CD4-positive, alpha-beta T cell treated with Interleukin-21 for 1 hour (primary cell): ENCODE measurements at places on chromosomes 12 and 14.

- DNase-seq = no peak
Observed at GRCh38 chr12:49470986-49471385, 67.8 kb upstream of the KCNH3 start.

DNA sequence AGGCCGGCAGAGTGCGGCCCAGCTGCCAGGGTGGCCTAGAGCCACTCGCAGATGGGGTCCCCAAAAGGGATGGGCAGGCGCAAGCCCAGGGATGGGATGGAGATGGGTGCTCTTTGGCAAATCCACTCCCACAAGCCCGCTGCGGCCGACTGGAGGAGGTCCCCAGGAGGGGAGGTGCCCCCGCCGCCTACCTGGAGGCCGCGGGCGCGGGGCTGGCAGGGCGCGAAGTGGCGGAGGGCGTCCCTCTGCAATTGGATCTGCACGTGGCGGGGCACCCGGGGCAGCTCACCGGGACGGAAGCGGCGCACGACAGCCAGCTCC, 730 bp downstream of the PPP1R3E start:
- no peak for DNase-seq

GRCh38 chr14:30345511-30345910, 213.4 kb upstream of the G2E3 start:
- DNase-seq = no peak

DNA sequence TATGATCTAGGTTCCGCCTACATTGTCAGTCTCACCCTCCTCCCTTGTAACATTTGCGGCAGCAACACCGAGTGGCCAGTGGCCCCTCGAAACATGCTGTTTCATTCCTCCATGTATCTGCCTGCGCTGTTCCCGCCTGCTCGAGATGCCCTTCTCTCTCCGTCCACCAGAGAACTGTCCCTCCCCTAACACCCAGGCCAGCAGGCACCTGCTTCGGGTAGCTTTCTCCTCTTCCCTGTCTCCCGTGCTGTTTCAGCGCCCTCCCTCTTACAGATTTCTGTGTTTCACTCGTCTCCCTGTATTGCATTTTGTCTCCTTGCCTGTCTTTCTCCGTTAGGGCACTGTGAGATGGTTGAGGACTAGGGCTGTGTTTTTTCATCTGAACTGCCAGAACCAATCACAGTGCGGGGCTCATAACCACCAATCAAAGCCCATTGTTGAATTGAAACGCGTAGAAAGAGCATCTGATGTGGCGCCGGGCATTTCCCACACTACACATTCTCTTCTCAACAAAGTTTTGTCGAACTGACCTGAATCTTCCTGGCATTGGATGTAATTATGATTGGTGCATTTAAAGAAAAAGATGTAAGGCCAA, 40.9 kb upstream of the ELK3 start:
- DNase-seq = no peak

- DNase-seq = no peak
Observed at GRCh38 chr12:79775355-79776027, 84.7 kb upstream of the PAWR start.

DNA sequence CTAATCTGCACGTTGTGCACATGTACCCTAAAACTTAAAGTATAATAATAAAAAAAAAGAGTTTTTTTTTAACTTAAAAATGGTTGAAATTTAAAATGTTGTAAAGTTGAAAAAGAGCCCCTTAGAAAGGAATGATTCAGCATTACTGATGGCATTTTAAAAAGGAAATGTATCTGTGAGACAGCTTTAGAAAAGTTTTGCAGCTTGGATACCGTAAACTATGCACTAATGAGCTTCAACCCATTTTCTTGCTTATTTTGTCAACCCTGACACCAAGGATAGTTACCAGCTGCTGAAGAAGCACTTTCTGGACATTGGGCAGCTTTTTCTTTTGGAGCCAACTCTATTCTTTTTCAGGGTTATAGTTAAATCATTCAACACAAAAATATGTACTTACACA, 4.3 kb downstream of the BICD1 start:
- no peak for DNase-seq

- no peak for DNase-seq
Observed at GRCh38 chr12:105724641-105725040, 394.1 kb downstream of the C12orf75 start.

DNA sequence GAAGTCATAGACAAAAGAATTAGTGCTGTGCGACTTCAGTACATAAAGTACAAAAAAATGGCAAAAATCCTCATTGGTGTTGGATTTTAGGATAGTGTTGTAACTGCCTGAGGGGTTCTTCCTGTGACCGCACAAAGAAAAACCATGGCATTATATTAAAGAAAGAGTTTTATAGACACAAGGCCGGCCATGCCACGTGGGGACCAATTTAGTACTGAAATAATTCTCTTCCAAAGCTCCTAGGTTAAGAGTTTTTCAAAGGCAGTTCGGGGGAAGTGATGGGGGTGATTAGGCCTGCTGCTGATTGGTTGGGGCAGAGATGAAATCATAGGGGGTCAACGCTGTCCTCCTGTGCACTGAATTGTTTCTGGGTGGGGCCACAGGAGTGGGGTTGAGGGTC, 150.9 kb upstream of the EEA1 start:
- no peak for DNase-seq

GRCh38 chr14:103391048-103391447, 5.8 kb downstream of the MARK3 start:
- DNase-seq = peak; percentile 65

GRCh38 chr12:57518176-57518919, 2.0 kb downstream of the DDIT3 start:
- DNase-seq = no peak

DNA sequence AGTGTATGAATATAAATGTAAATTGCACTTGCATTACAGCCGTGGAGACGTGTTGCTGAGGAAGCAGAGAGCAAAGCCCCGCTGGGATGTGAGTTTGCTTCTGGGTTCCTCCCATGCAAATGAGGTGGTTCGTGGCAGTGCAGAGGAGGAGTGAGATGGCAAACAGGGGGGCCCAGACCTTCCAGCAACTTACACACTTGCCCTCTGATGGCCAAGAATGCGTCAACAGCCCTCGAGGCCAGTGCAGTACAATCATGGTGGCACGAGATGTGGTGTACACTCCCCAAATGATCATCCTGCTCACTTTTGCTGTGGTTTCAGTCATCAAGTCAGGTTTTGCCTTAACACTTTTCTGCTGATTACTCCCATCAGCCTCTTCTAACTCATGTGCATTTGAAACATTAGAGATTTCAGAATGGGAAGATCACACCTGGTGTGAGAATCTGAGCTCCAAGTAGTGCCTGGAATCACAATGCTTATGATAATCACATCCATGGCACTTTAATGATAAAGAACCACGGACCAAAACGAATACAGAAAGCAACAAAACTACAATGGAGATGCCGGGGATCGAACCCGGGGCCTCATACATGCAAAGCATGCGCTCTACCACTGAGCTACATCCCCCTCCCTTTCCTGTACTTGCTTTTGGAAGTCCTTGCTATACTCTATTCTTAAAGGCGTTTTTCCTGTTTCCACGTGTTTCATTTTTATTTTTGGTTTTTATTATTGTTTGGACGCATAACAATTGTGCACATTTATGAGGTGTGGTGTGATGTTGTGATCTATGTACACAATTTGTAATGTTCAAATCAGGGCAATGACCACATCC, 7.0 kb upstream of the UBC start:
- DNase-seq = peak; percentile 82

DNA sequence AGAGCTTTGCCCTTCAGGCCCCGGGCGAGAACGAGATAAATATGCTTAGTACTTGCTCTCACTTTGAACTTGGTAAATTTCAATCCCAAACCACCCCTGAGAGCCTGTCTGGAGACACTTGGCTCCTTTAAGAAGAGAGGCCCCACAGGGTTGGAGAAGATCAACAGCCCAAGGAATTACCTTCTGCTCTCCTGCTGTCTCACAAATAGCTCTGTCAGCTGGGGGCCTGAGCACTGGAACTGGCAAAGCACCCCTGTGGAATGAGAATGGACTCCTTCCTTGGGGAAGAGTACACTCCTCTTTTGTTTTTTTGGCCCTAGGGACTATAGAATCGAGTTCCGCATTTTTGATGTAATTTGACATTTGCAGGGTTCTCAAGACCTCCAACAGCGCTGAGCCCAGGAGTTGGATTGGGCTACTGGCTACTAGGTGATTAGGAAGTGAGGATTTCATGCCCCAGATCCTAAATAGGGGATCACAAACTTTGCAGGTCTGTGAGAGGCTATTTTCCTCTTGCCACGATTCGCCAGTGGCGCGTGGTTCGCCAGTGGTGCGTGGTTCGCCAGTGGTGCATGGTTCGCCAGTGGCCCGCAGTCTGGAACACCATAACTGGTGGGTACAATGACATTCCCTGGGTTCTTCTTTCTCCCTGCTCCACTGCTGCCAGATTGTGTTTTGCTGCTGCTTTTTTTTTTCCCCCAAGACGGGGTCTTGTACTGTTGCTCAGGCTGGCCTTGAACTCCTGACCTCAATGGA, 17.8 kb upstream of the MEG3 start:
- DNase-seq = no peak

DNA sequence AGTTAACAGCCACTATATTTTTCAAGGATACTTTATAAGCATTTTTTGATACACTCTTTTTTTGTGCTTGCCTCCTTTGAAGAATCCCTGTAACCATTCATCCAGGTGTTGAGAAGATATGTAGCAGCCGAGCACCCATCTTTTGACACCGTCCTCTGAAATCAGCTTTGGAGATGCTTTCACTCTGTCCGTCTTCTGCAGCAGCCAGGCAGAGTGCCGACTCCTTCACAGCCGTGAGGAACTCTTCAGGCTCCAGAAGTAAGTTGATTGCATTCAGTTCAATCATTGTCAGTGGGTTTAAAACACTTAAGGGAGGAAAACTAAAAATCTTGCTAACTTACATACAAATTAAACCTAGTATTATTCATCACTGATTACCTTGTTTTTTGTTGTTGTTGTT, 160.1 kb downstream of the LRFN5 start:
- DNase-seq = no peak

GRCh38 chr14:89202413-89203190, 214.4 kb downstream of the FOXN3 start:
- DNase-seq = no peak
